NCI-H2081 treated with DMSO at 0.1 percent for 48 hours (cell line): ENCODE measurements at places on chromosomes 13 and 19.

DNA sequence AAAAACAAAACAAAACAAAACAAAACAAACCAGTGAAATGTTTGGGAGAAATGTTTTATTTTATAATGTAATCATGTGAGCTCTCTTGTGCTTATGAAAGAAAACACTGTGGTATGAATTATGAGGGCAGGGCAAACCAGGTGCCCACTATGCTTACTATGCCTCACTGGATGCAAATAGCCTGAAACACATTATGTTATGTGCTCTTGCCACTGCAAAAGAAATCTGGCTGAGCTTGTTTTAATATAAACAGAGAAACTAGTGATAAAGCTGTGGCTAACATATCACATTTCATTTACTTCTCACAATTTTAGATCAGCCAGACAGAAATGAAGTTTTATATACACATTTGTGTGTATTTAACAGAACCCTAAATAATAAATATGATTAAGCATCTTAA, 8.7 kb upstream of the NBEA start:
- no peak for DNase-seq

GRCh38 chr19:45677351-45678230, 9.6 kb downstream of the GIPR start:
- no peak for DNase-seq

GRCh38 chr13:93298713-93299112, 72.1 kb downstream of the GPC6 start:
- DNase-seq = no peak

- DNase-seq = no peak
These were observed 967.4 kb downstream of the EFNB2 start for GRCh38 chr13:105567951-105568525.

DNA sequence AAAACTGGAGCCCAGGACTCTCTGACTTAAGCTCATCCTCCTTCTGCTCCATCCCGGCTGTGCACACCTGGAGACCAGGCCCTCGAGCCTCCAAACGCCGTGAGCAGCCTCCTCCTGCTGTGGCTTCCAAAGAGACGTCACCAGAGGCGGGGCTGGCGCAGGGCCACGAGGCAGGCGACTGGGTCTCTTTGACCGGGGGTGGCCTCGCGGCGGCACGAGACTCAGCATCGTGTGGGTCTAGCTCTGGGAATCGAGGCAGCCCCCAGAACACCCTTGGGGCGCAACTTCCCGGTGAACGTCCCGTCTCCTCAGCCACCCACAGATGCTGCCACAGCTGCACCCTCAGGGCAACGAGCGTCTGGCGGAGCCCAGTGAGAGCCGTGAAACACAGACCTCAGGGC, 22.8 kb downstream of the RASA3 start:
- no peak for DNase-seq

DNA sequence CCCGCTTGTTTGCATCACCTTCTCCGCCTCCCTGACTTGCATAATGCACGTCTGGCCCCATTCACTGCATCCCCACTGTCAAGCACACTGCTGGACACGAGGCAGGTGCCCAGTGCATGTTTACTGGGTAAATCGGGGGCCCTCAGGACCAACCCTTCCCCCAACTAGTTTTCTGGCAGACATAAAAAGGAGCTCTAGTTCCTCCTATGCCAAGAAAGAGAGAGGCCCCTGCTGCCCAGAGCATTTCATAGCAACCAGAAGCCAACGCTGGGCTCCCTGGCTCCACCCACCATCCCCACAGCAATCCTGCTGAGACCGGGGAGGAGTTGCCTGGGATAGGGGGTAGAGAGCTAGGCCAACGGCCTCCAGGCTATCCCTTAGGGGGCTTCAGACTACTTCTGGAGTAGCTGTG, 23.2 kb downstream of the ANKRD27 start:
- no peak for DNase-seq

GRCh38 chr13:31946091-31946770, 85.3 kb upstream of the FRY start:
- DNase-seq = no peak

DNA sequence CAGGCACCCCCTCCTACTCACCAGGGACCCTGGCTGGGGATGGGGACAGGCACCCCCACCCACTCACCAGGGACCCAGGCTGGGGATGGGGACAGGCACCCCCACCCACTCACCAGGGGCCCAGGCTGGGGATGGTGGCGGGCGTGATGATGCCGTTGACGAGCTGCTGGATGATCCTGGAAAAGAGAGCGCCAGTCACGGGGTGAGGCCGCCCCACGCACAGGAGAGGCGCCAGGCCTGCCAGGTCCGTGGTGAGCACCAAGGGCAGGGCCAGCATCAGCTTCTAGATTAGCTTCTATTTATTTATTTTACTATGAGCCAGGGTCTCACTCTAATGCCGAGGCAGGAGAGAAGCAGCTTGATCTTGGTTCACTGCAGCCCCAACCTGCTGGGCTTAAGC, 10.4 kb downstream of the FGF22 start:
- DNase-seq = no peak

- DNase-seq = no peak
These were observed 36.4 kb downstream of the IGFL3 start for GRCh38 chr19:46088101-46088500.

- no peak for DNase-seq
These were observed 21.4 kb downstream of the ACER1 start for GRCh38 chr19:6312018-6312417.

GRCh38 chr13:42363941-42364612, 92.1 kb downstream of the AKAP11 start:
- no peak for DNase-seq

- DNase-seq = no peak
These were observed 5.0 kb downstream of the WASF3 start for GRCh38 chr13:26562512-26562890.

GRCh38 chr19:855142-855541, 3.0 kb downstream of the ELANE start:
- no peak for DNase-seq

DNA sequence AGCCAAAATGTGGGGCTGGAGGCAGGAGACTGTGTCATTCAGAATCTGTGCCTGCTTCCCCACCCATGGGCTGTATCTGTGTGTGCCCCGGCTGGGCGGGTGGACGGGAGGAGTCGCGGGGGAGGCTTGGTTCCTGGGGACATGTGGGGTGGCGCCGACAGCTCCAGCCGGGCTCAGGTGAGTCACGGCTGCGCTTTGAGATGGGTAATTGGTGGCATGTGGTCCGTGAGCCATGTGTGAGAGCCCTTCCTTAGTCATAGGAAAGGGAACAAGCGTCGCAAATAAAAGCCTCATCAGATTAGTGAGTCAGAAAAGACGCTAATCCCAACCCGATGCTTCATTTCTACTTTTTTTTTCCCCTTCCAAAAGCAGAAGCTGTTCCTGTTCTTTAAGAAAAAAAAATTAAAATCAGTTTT, 118.6 kb upstream of the ZNF536 start:
- no peak for DNase-seq

GRCh38 chr19:4049432-4049831, 17.3 kb downstream of the ZBTB7A start:
- DNase-seq = no peak

DNA sequence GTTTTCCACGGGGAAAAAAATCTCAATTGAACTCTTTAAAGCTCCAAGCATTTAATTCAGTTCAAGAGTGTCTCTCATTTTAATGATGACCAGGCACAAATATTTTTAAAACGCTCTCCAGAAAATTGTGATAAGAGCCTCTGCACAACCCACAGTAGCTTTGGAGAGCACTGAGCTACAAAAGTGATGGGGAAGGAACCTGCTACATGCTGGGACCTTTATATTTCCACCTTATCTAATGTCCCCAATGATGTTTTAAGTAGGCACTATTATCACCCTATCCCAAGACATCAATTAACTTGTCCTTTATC, 14.1 kb upstream of the CEACAM6 start:
- DNase-seq = no peak

DNA sequence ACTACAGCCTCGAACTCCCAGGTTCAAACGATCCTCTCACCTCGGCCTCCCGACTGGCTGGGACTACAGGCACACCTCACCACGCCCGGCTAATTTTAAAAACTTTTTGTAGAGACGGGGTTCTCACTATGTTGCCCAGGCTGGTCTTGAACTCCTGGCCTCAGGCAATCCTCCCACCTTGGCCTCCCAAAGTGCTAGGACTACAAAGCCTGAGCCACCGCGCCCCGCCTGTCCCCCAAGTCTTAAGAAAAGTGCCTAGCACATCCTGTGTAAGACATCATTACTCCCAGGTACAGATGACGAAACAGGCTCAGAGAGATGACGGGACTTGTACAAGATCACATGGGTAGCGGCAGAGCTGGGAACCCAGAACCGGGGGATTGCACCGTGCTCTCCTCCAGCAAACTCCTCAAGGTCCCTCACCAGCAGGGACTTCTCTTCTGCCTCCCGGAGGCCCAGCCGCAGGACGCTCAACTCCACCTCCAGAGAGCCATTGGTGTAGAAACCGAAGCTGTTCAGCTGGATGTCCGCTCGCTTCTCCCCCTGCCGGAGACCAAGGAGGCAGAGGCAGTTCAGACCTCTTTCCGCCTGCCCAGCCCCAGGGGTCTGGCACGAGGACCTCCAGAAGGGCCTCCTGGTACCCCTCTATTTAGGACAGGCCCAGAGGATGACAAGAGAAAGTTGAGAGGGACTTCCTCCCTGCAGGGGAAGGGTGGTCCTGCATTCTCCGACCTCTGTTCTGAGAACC, 1.0 kb downstream of the GPR108 start:
- DNase-seq = no peak

DNA sequence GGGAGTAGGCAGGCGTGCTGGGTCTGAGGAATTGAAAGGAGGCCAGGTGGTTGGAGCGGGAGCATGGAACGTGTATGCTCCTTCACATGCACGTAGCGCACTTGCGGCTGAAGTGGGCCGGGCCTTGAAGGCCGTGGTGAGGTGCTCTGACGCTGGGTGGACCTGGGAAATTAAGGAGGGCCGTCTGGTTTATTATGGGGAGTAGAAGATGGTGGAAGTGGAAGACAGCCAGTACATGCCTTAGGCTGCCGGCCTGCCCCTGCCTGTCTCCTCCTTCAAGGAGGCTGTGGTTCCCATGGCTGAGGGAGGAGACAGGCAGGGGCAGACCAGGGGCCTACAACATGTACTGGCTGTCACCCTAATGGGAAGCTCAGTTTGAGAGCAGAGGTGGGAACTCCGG, 23.9 kb downstream of the GATAD2A start:
- DNase-seq = no peak

DNA sequence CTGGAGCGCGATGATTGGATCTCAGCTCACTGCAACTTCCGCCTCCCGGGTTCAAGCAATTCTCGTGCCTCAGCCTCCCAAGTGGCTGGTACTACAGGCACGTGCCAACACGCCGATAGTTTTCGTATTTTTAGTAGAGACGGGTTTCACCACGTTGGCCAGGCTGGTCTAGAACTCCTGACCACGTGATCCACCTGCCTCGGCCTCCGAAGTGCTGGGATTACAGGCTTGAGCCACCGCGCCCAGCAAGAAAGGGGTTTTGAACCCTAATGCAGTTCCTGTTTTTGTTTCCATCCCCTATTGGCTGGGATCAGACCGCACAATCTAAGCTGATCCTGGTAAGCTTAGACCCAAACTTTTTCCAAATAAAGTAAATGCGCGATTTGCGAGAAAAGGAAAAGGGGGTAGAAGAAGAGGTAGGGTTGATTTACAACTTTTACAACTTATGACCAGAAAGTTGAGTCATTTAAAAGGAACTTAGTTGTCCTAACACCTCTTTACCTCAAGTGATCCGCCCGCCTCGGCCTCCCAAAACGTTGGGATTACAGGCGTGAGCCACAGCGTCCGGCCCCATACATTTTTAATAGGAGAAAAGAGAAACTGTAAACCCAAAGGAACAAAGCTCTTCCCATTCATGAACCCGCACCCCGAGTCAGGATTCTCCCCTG, 764 bp downstream of the ZNF626 start:
- no peak for DNase-seq

DNA sequence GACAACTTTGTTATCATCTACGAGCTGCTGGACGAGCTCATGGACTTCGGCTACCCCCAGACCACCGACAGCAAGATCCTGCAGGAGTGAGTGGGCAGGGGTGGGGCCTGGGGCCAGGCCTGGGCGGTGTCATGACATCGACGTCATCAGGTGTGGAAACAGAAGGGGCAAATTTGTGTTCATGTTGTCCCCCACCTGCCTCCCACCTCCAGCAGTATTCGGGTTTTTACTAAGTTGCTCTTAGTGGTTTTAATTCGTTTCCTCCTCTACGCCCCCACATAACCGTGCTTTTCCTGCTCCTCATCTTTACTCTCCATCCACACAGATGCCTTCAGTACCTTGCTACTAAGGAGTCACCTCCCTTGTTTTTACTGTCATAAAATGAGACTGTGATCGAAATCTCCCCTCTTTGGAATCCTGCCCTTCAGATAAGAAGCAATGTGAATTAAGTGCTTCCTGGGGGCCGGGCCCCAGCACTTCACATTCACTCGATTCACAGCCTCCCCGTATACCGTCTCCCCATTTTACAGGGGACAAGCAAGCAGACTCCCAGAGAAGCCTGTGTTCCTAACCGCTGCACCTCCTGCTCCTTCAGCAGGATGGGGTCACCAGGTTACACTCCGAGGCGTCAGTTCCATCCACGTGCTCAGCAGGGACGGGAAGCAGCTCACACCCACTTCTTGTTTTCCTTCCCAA, 10.5 kb downstream of the AP1M1 start:
- no peak for DNase-seq

DNA sequence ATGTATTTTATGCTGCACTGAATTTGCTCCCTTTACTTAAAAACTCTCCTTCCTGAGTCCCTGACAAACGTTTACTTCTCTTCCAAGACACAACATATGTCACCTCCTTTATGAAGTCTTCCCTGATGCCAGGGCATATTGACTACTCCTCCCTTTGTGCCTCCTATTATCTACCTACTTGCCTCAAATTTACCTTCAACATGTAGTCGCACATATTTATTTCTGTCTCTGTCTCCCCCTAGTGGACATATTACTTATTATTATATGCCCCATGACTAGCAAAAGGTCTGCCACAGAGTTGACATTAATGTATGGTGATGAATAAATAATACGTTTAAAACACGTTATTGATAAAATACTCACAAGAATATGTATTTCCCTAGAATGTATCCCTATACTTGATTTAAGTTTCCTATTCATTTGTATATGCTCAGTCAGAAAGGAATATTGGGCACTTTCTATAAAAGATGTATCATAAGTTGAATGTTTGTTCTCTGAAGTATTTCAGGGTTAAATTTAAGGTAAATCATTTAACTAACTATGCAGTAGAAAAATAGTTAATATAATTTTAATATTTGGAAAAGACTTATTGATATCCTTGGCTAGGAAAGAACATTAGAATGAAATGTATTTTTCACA, 250.3 kb upstream of the ATXN8OS start:
- peak; percentile 50 for DNase-seq

- no peak for DNase-seq
These were observed 42.6 kb upstream of the ADGRL1 start for GRCh38 chr19:14248578-14249011.

DNA sequence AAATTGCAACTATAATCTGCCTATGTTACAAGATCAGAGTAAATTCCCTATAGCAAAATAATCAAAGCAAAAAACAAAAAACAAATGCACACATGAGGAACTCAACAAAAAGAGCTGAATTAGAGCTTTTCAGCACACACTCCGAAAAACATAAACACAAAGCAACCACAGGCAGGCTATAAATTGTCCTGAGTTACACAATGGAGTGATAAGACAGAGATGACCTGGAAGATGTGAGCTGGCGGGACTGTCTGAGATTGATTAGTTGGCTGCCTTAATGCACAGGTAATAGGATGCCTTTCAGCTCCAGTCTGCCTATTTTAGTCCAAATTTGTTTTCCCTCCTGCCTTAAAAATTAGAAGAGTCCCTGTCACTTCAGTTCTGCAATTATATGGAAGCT, 159.0 kb upstream of the FNDC3A start:
- DNase-seq = no peak

- DNase-seq = no peak
These were observed 609 bp upstream of the ZSCAN18 start for GRCh38 chr19:58098682-58098998.
